Germinal center (tissue), 1 donor: ENCODE measurements at places on chromosomes 11 and 22.

DNA sequence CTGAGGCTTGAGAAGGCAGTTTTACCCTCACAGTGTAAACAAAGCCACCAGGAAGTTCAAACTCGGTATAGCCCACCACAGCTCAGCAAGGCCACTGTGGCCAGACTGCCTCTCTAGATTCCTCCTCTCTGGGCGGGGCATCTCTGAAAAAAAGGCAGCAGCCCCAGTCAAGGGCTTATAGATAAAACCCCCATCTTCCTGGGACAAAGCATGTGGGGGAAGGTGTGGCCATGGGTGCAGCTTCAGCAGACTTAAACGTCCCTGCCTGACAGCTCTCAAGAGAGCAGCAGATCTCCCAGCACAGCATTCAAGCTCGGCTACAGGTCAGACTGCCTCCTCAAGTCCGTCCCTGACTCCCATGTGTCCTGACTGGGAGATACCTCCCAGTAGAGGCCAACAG, 69.7 kb downstream of the TTC28 start:
- no peak for DNase-seq

- no peak for DNase-seq
These were observed 88.9 kb downstream of the KCNQ1 start for GRCh38 chr11:2533587-2534133.

GRCh38 chr22:48579043-48579927, 1248.4 kb downstream of the BRD1 start:
- DNase-seq: no peak

DNA sequence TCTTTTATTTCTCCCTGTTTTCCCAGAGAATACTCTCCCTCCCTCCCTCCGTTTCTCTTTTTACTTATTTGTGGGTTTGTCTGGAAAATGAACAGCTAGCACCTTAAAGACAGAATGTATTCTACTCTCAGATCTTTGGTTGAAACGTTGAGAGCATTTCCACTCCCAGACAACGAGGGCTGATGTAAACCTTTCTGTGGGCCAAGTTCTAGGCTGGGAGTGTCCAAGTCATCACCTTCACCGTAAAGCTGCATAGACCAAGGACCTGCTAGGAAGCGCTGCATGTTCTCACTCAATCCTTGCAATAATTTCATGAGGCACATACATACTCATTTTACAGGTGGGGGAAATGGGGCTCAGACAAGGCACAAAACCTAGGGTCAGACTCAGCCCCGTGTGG, 32.4 kb downstream of the MYH9 start:
- DNase-seq: no peak

GRCh38 chr11:79845002-79845709, 404.3 kb upstream of the TENM4 start:
- DNase-seq: no peak

DNA sequence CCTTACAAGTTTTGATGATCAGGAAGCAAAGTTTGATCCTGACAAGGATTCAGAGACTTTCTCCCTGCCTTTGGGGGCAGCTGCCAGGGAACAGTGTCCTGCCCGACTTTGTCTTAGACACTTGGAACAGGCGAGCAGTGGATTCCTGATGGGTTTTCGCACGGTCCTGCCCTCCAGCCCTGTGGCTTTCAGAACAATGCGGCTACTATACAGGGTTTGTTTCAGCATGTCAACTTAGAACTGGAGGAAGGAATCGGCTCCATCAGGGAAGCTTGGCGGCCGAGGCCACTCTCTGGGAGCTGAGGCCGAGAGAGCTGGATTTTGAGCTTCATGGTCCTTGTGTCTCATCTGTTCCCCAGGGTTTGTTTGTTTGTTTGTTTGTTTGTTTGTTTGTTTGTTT, 11.5 kb downstream of the ANO1 start:
- no peak for DNase-seq

DNA sequence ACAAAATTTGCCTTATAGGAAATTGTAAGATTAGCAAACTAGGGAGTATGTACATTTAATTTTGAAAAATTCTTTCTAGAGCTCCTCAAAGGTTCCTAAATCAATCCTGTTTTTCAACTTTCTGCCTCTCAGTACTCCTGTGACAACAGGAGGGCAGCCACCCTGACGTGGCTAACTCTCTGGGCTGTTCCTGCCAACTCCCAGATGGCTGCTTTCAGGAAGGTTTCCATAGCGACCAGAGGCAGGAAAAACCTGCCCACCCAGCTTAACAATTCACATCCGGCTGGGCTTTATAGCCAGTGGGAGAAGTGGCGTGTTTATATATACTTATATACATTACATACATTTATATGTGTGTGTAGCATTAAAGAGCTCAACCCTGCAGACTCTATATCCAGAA, 26.5 kb downstream of the SGSM3 start:
- no peak for DNase-seq

DNA sequence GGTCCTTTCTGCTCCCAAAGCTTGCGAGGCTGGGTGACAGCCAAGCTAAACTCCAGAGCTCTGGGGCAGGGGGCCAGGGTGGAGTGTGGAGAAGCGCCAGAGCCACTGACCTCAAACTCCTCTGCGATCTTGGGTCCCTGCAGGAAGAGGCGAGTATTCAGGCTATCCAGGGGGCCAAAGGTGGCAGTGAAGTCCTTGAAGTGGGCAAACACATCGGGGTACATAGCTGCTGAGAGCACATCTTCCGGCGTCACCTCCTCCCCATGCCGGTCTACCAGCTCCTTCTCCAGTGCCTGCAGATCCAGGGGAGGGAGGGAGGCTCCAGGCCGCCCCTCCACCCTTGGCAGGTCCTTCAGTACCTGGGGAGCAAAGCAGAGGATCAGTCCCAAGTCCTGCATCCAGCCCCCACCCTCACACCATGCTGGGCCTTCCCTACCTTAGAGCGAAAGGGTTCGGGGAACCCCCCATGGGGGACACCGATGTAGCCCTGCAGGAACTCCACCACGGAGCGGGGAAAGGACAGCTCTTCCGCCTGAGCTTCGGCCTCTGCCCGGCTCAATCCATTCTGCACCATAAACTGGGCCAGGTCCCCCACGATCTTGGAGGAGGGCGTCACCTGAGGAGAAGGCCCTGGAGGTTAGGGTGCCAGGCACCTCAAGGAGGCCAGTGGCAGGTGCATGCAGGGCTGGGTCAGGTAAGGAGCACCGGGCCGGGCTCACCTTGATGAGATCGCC, 6.4 kb downstream of the RCE1 start:
- DNase-seq: no peak

DNA sequence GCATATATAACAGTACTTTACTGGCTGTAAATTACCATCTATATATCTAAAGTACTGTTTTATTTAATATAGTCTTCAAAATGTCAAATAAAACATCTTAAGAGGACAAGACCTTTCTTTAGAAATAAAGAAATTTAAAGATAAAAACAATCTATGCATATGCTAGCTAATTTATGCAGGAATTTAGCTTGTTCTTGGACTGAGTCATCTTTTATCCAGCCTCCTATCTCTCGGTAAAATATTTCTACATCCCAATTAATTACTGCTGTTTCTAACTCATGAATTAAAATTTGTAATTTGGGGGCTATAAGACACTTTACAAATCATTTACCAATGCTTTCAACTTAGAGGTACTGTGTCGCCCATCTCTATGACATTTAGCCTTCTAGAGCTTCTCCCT, 72.8 kb upstream of the DDI1 start:
- no peak for DNase-seq

- no peak for DNase-seq
These were observed 33.2 kb downstream of the C11orf96 start for GRCh38 chr11:43975629-43976028.

- DNase-seq: peak; percentile 4
These were observed 36.5 kb upstream of the CSNK1E start for GRCh38 chr22:38353701-38354100.

GRCh38 chr11:95888439-95888838, 35.5 kb downstream of the MTMR2 start:
- no peak for DNase-seq

- no peak for DNase-seq
These were observed 67.7 kb downstream of the APOL5 start for GRCh38 chr22:35785181-35785923.

DNA sequence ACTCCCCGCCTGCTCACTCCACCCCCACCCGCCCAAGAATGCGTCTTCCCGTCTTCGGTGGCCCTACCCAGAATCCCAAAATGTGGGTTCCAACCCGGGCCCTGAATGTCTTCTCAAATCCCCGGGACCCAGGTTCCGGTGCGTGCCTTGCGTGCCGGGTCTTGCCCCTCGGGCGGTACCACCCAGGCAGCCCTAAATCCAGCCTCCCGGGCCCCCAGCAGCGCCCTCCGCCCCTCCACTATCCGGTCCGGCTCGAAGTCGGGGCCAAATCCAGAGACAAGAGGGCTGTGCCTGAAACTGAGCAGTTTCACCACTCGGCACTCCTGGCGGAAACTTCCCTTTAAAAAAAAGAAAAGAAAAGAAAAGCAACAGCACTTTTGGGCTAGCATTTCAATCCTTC, 16.3 kb upstream of the CCT8L2 start:
- DNase-seq: no peak

GRCh38 chr11:12402691-12403120, 25.3 kb downstream of the PARVA start:
- no peak for DNase-seq

DNA sequence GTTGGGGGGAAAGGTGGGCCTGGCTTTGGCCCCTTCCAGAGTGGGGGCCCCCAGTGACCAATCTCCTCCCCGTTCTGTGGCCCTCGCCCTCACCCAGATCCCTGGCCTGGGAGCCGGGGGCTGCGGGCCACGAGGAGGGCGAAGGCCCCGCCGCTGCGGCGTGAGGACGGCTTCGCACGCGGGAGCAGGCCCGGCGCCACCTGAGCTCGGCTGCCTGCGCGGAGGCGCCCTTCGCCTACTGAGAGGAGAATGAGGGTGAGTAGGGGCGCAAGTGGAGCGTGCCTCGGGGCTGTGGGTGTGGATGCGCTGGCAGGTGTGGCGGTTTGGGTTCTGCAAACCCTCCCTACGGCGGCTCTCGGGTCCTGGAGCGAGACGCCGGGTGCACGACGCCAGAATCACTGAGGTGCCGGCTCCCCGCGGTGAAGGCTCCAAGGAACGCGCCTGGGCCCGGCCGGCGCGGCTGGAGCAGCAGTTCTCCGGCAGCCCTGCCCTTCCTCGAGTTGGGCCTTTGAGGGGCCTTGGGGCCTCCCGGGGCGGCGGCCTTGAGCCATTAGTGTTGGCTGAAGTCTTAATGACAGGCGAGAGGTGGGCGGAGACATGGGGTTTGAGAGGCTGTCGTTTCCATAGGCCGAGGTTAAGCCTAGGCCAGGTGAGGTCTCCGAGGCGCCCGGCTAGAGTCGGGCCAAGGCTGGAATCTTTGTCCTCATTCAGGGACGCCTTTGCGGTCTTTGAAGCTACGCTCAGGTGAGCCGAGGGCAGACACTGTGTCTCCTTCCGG, 65.3 kb downstream of the CTTN start:
- no peak for DNase-seq

GRCh38 chr22:29380032-29380781, 8.2 kb downstream of the AP1B1 start:
- no peak for DNase-seq

GRCh38 chr11:111870522-111870885, 877 bp downstream of the ALG9 start:
- no peak for DNase-seq

- DNase-seq: peak; percentile 69
These were observed 1.2 kb downstream of the C2CD2L start for GRCh38 chr11:119108146-119108856.

GRCh38 chr11:910044-910588, 494 bp downstream of the CHID1 start:
- peak; percentile 54 for DNase-seq

- no peak for DNase-seq
These were observed 16.8 kb upstream of the ACER3 start for GRCh38 chr11:76843907-76844306.

DNA sequence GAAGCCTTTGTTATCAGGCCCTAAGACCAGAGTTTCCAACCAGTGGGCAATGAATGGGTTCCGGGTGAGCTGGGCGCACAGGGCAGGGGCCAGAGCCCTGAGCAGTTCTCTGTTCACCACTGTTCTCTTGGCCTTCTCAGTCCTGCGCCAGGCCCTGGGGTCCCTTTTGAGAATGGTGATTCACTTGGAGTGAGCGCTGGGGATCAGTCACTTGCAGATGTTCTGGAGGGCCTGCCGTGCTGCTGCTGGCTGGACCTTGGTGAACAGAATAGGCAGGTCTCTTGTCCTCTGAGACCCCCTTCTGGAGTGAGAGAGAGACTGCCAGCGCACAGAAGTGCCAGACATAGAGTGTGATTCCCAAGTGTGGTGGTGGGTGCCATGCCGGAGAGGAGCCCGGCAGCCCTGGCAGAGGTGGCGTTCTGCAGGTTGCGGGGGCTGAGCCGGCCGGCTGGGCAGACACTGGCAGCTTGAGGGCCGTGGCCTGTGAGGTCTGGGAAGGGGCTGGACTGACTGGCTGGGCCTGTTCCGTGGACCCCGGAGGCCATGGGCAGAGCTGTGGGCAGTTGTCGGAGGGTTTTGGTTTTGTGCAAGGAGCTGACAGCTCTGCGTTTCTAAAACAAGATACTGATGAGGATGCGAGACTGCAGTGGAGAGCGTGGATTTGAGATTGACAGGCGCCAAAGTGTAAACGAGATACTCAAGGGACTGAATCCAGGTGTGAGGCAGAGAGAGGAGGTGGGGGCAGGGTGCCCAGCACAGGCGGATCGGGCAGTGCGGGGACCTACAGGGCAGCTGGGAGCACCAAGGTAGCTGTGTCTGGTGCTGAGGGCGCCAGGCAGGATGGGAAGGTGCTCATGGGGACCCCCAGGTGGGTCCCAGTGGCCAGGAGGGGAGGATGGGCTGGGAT, 12.3 kb downstream of the TPCN2 start:
- no peak for DNase-seq

- DNase-seq: no peak
These were observed 689.9 kb upstream of the CCDC90B start for GRCh38 chr11:83976086-83976485.

DNA sequence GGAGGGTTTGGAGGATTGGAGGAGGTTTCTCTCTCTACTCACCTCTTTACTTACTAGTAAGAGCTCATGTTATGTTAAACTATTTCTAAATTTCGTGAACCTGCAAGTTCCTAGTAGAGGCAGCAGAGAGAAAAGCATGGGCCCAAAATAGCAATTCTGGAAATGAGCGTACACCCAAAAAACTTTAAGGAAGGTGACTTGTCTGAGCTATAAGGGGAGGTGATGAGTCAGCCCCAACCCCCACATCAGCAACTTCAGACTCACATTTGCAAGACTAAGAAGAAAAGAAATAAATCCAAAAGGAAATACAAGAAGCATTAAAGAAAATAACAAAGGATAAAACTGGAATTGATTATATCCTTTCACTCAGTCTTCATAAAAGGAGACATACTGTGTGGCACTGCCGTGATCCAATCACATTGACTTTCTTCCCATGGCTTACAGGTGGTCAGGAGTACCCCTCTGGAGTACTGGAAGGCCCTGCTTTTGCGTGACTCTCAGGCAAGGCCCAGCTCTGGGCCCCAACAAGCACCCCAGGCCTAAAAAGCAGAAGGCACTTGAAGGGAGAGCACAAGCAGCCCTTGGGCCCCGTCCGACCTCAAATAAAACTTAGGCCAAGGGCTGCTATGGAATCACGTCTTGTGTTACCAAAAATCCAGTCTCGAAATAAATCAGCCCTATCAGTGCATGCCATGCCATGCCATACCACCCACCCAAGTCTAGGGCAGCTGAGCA, 14.3 kb downstream of the PACSIN2 start:
- DNase-seq: no peak
